Lung microvascular endothelial cell (primary cell): ENCODE measurements at places on chromosomes 1 and 21. TPM values are rescaled to one million over a fixed set of nuclear protein-coding genes. Genes with fewer than 3 reads are reported as not detected.

Gene UBXN10
- total RNA-seq = under 0.01 TPM in 1 of 2 replicates, not detected in the other

Gene ZMYND12
- total RNA-seq = 0.22 and 0.60 TPM in 2 replicates

Gene CGN
- under 0.01 and 0.40 TPM in 2 replicates for total RNA-seq

Gene FPGT
- 7.4 and 8.1 TPM in 2 replicates for total RNA-seq

Gene KRTAP12-2
- not detected in 2 replicates for total RNA-seq

Gene LIN28A
- total RNA-seq = not detected in 2 replicates

Gene ADAMTS4
- 7.1 and 9.2 TPM in 2 replicates for total RNA-seq

Gene FASLG
- not detected in 2 replicates for total RNA-seq

Gene IRF6
- total RNA-seq = under 0.01 and 1.5 TPM in 2 replicates

Gene CALML6
- not detected in 2 replicates for total RNA-seq
